ENCODE measurements at places on chromosomes 3 and 15.

- DNase-seq = no peak
Measured at GRCh38 chr3:72032441-72033135, 247.6 kb upstream of the PROK2 start.

DNA sequence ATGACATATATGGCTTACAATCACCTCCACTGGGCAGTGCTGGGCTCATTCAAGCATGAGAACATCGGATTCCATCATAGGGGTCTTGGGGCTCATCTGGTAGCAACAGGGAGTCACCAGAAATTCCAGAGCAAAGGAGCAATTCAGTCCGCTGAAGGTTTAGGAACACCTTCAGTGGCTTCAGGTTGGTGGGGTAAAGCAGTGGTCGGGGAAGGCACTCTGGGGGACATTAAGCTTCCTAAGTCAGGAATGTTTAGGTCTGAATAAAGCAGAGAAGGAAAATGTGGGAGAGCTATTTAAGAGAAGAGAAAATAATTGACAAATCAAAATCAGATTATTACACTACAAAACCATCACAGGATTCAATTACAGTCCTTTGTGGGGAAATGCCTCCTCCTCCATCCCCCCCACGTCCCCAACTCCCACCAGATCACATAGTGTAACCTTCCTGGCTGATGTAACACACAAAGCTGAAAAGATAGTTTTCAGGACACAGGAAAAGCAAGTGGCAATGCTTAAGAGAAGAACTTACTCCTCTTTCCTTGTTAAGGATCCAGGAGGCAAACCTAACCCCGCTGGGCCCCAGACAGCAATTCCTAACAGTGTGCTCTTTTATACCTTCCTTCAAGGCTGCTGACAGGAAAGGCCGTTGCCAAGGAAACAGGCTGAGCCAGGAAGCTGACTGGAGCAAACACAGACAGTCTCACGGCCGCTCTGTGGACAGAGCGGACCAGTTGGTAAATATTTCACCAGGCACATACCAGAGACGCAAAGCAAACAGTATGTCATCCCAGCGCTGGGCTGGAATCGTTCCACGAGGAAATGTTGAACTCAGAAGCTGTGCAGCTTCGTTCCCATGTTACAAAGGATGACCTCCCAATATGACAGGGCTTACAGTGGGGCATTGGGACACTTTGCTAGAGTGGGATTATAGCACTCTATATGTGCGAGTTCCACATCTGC, 57.5 kb upstream of the LMCD1 start:
- peak; percentile 100 for DNase-seq

DNA sequence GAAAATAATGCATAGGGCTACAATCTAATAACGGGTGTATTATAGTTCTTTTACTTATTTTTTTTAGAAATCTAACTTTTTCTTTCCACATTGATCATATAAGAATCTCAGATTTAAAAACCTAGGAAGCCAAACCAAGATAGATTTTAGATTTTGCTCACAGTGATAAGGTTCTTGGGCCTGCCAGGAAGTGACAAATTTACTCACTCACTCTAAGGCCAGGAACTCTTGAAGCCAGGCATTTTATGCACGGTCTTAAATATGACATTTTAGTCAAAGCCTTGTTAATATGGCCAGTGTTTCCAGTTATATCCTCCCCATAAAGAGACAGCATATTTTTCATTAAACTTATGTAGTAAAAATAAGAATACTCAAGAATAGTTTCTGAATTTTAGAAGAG, 271.4 kb downstream of the SQOR start:
- DNase-seq = no peak

GRCh38 chr15:76162784-76163456, 103.1 kb downstream of the TMEM266 start:
- no peak for DNase-seq

GRCh38 chr15:62105266-62105665, 38.5 kb downstream of the C2CD4A start:
- no peak for DNase-seq

GRCh38 chr3:175346573-175347356, 487.6 kb downstream of the NAALADL2 start:
- peak; percentile 92 for DNase-seq

DNA sequence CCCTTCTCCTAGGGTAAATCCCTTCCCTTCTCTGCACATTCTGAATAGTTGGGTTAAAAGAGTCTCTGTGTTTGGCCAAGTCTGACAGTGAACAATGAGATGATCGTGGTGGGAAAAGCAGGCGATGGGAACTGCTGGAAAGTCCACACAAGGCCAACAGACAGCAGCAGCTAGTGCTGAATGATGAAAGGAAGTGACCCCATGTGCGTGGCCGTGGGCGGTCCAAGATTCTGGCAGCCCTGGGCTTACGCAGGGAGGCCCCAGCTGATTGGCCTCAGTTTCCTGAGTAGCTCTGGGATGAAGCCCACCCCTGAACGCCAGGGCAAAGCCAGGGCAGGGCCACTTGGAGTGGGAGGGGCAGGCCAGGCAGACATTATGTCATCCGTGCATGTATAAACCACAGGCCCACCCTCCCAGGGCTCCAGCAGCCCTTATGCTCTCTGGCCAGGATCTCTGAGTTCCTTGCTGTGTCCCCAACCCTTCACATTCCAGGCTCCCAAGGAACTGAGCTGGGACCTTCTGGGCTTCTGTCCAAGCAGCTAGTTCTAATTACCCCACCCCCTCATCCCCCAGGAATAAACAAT, 57.8 kb downstream of the CDC25A start:
- DNase-seq = peak; percentile 94

DNA sequence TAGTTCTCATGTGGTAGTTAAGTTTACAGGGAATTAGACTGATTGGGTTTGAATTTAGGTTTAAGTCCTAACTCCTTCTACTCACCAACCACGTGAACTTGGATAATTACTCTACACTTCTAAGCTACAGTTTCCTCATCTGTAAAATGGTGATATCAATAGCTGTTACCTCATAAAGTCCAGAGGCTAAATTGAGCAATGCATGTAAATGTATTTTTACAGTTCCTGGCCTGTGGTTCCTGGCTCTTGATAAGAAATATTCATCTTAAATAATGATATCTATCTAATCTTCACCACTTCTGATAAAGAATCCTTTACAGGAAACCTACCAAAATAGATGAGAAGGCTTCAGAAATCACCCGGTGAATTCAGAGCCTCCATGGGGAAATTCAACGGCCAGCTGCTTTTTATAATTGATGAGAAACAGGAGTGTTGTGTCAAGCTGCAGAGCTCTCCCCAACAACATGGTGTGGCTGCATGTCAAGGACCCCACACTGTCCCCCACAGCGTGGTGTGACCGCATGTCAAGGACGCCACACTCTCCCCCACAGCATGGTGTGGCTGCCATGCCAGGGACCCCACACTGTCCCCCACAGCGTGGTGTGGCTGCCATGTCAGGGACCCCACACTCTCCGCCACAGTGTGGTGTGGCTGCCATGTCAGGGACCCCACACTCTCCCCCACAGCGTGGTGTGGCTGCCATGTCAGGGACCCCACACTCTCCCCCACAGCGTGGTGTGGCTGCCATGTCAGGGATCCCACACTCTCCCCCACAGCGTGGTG, 80.8 kb upstream of the PEX5L start:
- no peak for DNase-seq

GRCh38 chr3:48406443-48407431, 23.1 kb downstream of the PLXNB1 start:
- DNase-seq = no peak

DNA sequence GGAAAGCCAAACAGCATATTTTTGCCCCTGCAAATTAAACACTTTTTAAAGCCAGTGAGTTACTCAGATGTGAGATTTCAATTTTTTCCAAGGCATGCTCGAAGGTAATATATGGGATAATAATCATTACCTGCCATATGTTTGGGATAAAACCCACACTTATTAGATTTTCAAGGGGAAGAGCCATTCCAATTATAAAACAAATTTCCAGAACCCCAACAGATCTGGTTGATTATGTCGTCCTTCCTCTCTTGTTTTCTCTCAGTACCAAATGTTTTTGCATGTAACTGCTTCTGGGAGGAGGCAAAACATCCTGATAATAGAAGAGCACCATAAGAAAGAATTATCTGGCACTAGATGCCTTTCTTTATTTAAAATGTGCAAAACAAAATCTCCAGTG, 115.1 kb downstream of the AKAP13 start:
- no peak for DNase-seq

- DNase-seq = no peak
Measured at GRCh38 chr3:140870351-140870750, 71.3 kb upstream of the SLC25A36 start.

- DNase-seq = no peak
Measured at GRCh38 chr3:1380926-1381646, 288.3 kb downstream of the CNTN6 start.

DNA sequence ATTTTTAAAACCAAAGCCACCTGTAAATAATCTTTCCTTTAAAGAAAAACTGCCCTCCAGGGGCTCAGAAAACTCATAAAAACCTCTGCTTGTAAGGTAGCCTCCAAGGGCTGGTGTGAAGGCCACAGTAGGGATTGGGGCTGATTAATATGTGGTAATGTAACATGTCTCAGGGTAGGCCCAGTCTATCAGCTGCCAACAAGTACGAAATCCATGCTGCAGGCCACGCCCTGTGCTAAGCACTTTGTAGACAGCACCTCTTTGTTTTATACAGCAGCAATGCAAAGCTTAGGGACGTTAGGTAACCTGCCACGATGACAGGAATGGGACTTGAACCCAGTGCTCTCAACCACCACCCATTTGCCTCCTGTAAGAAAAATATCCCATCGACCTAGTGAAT, 65.6 kb upstream of the PRICKLE2 start:
- DNase-seq = no peak

- no peak for DNase-seq
Measured at GRCh38 chr3:20245781-20246180, 59.8 kb upstream of the SGO1 start.

- peak; percentile 84 for DNase-seq
Measured at GRCh38 chr15:28123408-28124023, 24.4 kb upstream of the OCA2 start.
